ENCODE measurements at places on chromosomes 12 and 14.

- no peak for DNase-seq
Measured at GRCh38 chr12:105946493-105946901, 192.3 kb downstream of the NUAK1 start.

GRCh38 chr14:35240231-35240630 is 52.0 kb upstream of the PSMA6 start:
- no peak for DNase-seq

DNA sequence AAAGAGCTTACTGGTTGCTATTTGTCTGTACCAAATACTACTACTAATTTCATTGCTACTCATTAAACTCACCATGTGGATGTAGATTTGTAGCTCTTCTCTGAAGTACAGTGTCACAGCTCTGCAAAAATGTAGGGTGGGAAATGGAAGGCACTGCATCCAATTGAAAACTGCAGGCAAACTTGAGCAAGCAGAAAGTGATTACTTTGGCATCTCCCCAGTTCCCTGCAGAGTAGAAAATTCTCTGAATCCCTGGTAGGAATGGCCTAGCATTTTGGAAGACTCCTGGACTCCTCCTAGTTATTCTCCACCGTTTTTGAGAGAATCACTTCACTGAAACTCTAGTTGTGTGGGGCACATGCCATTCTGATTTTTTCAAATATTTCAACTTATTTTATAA is 239.1 kb downstream of the DIO2 start:
- no peak for DNase-seq

GRCh38 chr12:130972586-130972950 is 18.9 kb downstream of the ADGRD1 start:
- no peak for DNase-seq

GRCh38 chr14:58327019-58327418 is 28.7 kb downstream of the ARID4A start:
- no peak for DNase-seq

- no peak for DNase-seq
Measured at GRCh38 chr14:64221391-64222003, 72.7 kb downstream of the ESR2 start.

GRCh38 chr12:118290130-118290529 is 82.6 kb downstream of the TAOK3 start:
- no peak for DNase-seq

- no peak for DNase-seq
Measured at GRCh38 chr14:91872011-91872501, 4.7 kb upstream of the TC2N start.

DNA sequence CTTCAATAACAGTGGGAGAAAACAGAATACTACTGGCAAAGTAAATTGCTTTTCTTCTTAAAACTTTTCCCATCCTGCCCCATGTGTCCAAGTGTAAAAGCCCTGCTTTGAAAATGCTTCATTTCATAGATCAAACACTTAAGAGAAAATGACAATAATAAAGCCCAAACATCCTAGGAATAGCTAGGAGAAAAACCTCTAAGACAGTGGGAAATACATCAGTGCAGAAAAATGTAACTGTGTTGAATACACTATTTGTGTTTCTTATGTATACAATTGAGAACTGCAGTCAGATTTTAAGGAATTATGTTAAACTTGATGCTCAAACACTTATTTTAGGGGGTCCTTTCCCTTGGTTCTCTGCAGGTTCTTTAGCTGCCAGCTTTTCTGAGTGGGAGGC is 181.1 kb downstream of the MSRB3 start:
- no peak for DNase-seq

DNA sequence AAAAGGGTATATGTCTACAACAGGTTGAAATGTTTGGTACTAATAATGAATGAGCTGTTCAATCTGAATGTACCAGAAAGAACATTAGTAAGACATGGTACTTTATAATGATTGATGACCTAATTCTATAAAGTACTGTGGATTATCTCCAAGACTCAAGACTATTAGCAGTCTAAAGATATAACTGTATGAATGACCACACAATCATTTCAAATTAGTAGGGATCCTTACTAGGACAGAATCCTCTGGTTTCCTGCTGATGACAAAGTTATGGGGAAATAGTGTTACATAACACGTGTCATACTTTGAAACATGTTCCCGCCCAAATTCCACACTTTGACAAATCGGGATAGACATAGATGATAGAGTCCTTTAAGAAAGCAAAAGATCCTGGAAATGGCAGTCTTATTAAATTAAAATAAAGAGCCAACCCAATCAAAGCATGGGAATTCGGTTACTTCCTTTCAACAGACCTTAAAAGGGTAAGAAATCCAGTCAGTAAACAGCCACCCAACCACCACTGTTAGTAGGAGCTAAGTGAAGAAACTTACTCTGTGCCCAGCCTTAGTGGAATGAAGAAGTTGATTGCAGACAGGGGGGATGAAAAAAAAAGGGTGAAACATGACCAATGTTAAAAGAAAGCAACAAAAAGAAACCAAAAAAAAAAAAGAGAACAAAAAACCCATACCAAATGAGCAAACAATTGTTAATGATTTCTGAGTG is 2.8 kb downstream of the VPS29 start:
- DNase-seq = no peak
